ENCODE measurements at places on chromosomes 1 and 21.

GRCh38 chr1:178544531-178544930, 31.6 kb downstream of the TEX35 start:
- DNase-seq = no peak

DNA sequence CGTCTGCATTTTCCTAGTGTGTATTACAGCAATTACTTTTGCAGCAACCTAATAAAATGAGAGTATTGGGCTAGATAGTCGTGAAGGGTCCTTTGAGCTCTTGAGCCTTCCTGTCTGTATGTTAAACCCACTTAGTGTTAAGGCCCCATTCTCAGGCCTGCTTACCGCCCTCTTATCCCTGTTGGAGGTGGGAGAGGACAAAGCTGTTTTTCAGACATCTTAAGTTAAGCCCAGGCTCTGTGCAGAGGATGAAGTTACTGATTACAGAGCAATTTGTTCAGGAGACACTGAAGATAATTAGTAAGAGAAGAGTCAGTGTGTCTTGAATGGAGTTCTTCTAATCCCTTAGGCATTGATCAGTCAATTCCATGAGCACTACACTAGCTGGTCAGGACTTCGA, 114.6 kb downstream of the UCK2 start:
- DNase-seq = no peak

GRCh38 chr1:77018311-77018710, 151.0 kb downstream of the ST6GALNAC5 start:
- DNase-seq = no peak

DNA sequence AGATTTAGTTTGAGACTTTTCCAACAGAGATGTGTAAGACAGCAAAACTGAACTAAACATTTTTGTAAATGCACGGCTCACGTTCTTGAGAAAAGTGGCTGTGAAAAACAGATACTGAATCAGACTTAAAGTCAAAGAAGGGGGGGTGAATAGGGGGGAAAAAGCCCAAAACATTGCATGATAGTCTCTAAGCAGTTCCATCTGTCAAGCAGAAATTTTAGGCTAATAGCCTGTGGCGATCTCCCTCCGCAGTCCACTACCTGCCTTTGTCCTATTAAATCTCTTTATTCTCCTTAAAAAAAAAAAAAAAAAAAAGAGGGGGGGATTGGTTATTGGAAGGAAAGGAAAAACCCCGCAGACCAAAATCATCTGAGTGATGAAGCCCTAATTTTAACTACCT, 217.6 kb upstream of the NFIA start:
- DNase-seq = no peak

DNA sequence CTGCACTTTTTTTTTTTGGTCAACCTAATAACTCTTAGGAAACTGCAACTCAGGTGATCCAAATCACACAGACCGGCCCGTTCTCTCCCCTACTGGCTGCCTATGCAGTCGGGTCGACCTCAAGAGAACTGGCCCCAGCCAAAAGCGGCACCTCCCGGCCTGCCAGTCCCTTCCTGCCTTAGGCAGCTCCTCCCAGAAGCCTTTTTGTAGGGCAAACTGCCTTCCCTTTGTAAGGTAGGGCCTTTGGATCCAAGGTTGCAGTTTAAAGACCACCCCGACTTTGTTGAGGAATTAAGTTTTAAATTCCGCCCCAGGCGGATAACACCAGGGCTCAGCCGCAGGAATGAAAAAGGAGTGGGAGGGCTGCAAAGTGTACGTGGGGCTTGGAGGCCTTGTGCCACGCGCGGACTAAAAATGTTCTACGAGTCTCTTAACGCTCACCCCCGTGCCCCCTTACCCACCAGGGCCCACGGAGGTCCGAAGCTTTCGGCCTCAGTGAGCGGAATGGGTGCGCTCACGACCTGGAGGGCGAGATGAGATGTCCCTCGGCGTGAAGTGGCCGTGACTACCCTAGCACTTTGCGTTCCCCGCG, 642 bp upstream of the ST3GAL3 start:
- no peak for DNase-seq

DNA sequence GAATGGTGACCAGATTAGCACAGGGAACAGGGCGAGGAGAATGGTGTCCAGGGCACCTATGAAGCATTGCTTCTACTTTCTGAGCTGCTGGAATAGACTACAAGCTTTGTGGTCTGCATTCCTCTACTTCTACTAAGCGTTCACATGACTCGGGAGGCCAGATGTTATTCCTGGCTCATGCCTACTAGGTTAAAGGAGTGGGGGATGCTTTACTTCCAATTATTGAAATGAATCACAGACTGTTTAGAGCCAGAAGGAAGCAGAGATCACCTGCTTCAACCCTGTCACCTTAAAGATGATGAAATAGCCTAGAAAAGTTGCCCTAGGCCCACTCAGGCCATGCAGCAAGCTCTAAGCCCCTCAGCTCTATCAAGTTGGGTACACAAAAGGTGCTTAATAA, 633.5 kb downstream of the KIF26B start:
- peak; percentile 78 for DNase-seq

DNA sequence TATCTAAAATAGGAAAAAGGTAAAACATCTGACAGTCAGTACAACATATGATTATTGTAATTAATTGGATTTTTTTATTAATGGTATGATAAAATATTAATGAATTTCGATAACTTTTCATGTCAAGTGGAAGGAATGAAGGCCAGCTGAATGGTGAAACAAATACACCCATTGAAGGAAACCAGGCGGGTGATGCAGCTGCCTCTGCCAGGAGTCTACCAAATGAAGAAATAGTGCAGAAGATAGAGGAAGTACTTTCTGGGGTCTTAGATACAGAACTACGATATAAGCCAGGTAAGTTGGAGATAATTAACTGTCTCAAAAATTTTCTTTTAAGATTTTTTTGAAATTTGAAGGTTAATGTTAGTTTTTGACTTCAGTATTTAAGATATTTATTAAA, 3.2 kb downstream of the SON start:
- DNase-seq = no peak

DNA sequence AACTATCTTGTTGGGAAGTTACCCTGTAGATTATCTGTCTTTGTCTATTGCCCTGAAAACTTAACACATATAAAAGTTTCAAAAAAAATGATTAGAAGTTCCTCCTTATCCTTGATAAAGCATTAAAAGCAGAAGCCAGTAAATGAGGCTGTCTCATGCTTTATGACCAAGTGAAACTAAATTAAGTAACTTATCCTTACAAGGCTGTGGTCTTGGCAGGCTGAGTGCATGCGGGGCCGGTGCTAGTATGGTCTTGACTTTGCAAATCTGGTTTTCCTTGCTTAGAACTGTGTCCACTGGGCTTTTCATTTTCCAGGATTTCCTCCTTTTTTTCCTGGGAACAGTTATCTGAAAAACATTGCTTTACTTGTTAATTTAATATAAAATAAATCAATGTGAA, 43.1 kb downstream of the PCNX2 start:
- DNase-seq = no peak

- no peak for DNase-seq
These were observed 406.7 kb downstream of the RPS6KC1 start for GRCh38 chr1:213457733-213458132.

GRCh38 chr1:157961805-157962762, 31.4 kb upstream of the KIRREL1 start:
- peak; percentile 36 for DNase-seq

DNA sequence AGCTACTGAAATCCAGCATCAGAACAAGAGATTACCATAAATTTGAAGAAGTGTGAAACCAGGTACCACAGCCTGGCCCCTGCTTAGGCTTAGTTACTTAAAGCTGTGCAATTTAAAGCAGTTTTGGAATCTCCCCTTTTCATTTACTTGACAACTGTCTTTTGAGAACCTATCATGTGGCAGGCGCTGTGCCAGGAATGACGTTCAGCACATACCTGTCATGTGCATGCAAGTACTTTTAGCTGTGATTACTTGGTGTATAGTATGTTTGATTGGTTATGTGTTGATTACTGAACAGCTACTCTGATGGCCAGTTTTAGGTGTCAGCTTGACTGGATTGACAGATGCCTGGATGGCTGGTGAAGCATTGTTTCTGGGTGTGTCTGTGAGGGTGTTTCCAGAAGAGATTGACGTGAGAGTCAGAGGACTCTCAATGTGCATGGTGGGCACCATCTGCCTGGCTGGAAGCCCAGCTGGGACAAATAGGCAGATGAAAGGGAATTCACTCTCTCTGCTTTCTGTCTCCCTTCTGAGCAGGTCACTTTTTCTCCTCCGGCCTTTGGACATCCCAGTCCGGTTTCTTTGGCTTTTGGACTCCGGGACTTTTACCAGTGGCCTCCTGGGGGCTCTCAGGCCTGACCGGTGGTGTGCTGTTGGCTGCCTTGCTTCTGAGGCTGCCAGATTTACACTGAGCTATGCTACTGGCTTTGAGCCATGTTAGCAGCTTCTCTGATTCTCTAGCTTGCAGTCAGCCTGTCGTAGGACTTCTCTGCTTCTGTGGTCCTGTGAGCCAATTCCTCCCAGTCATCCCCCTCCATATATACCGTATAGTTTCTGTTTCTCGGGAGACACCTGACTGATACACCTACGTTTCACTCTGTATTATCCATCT, 178.0 kb downstream of the RYR2 start:
- DNase-seq = no peak

GRCh38 chr1:34771573-34772371, 9.2 kb upstream of the GJB3 start:
- DNase-seq = no peak

DNA sequence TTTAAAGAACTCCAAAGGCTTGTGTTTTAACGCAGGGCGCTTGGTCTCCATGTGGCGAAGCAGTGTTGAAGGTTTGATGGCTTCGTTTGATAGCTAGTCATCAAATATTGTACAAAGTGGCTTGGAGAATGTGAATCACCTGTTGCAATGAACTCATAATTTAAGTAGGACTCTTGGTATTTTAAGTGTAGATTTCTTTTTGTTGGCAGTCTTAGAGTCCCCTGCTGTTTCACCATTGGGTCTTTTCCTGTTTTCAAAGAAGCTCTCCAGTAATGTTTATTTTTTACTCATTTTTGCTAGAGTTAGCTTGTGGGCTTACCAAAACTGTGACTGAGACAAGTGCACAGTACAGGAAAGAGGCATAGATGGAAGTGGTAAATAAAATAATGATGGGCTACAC, 26.2 kb downstream of the RASAL2 start:
- no peak for DNase-seq

- DNase-seq = no peak
These were observed 12.9 kb downstream of the MTR start for GRCh38 chr1:236808005-236808404.

GRCh38 chr1:6782151-6782550, 3.1 kb upstream of the CAMTA1 start:
- DNase-seq = no peak

DNA sequence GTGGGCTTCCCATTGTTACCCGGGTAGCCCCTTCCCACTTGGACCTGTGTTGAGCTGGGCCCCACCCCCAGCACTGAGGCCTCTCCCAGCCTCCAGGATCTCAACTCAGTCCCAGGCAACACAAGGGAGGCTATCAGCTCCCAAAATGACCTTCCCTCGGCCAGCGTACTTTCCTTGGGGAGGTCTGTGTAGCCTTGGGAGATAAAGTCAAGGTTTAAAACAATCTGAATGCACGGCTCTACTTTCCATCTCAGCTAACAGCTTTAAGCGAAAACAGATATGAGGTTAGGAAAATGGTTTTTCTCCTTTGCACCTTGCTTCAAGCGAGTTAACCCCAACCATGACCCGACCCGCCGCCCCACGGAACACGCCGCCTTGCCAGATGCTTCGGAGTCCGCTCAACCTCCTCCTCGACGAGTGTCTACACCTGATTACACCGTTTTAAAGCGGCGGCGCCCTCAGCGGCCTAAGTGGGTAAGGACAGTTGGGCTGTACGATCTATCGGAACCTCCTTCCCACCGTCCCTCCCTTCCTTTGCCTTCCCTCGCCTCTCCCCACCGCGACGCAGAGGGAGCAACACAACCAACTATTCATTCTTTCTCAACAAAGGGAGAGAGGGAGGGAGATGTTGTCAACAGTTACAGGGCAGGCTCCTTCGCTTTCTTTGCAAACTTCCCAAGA, 1.1 kb downstream of the BCAR3 start:
- DNase-seq = peak; percentile 73

DNA sequence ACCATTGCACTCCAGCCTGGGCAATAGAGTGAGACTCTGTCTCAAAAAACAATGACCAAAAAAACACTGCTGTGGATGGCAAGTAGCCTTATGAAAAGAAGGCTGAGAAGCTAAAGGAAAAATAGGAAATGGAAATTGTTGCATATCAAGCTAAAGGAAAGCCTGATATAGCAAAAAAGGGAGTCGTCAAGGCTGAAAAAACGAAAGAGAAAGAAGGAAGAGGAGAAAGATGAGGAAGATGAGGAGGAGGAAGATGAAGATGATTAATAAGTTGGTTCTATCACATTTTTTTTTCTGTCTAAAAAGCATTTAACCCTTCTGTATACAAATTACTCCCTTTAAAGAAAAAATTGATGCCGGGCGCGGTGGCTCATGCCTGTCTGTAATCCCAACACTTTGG, 10.2 kb upstream of the PRDX1 start:
- DNase-seq = no peak

GRCh38 chr1:171582589-171582988, 39.5 kb upstream of the MYOCOS start:
- DNase-seq = no peak

DNA sequence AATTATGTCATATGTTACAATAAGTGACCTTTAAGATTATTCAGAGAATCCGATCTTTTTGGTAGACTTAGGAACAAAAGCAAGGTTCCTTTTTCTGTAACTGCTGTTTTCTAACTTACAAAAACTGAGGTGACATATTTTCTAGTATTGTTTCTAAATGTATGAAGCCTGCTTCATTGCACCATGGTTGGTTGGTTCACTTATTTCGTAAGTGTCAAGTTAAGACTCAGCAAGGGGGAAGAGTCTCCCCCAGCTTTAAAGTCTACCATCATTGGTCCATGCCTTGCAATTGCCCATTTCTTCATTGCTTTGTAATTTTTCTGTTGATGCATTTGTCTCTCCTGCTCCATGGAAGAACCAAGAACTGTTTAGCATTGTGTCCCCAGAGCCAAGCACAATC, 136.9 kb downstream of the DISC1 start:
- no peak for DNase-seq
